ENCODE measurements at places on chromosomes 6 and 20.

DNA sequence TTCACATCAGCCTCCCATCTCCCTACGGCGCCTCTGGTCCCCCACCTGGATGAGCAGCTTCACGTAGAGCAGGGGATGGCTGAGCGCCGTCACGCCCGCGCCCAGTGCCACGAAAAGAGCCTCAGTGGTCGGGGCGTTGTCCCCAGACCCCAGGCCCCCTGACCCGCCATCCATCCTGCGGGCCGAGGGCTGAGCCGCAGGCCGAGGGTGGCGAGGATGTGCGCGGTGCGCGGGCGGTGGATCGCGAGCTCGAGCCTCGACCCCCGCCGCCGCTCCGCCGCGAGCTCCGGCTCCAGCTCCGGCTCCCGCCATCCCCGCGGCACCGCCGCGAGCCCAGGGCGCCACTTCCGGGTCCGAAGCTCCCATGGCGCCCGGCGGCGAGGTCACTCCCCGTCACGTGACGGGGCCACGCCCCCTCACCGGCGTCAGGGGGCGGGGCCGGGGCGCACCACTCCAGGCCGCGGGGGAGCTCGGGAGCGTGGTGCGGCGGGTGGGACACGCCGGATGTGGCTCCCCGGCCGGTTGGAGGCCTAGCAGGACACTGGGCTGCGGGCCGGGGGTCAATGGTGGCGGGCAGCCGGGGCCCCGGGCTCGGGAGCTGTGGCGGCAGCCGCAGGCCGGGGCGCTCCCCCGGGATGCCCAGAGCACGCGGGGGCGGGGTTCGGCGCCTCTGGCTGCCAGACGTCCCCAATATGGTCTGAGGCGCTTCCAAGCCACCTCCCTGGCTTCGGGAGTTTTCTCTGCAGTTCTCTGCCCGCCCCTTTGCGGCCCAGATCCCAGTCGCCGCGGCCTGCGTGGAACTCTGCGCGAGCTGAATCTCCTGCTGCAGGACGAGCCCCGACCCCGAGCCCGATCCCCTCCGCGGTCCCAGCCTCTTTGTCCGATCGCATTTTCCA lies at the start of gene MTCH1:
TSS of gene MTCH1 (minus strand) at position 389 of the 896 bp plus-strand sequence. CDS start at position 366, 23 bp downstream.
- DNase-seq = peak; percentile 89

GRCh38 chr6:13538084-13538483 lies 36.3 kb upstream of the SIRT5 start:
- peak; percentile 4 for DNase-seq

GRCh38 chr20:53999077-53999476 lies 71.3 kb downstream of the BCAS1 start:
- no peak for DNase-seq

- peak; percentile 66 for DNase-seq
Measured at GRCh38 chr6:129766959-129767728, 57.2 kb upstream of the ARHGAP18 start.

DNA sequence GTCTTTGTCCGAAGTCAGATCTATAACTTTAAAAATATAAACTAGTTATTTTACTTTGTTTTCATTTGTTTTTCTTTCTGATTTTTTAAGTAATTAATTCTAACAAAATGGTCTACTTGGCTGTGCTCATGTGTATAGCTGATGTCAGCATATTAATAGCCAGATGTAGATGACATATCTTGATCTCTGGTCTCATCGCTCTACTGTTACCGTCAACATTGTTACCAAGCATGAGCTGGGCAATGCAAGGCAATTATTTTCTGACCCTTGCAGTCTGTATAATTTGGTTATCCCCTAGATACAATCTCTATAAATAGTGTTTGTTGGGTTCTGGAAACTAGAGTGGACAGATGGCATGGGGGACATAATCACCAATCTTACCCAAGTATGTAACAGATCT lies 151.6 kb upstream of the PTPRK start:
- DNase-seq = no peak

DNA sequence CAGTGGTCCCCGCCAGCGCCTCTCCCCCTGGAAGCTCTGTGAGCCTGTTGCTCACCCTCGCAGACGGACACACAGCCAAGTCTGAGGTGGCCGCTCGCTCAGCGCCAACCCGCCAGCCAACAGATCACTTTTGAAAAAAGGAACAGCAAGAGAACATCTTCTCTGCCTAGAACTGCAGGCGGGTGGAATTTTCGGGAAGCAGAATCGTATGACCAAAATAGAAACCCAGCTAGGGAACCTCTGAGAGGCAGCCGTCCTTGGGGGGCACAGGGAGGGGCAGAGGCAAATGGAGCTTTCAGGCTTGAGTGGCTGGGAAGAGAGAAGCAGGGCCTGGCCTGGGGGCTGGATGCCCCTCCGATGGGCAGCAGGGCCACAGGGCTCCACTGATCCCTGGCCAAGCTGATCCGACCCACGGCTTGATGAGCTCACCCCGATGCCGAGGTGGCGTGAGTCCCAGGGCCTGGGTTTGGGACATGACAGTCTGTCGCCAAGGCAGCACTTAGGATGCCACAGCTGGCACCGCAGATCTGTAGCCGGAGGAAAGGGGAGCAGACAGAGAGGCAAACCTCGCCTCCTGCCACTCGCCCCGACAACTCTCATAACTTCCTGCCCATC lies 9.8 kb downstream of the NFATC2 start:
- no peak for DNase-seq

GRCh38 chr20:21518292-21518991 lies 4.6 kb upstream of the NKX2-2 start:
- DNase-seq = no peak

DNA sequence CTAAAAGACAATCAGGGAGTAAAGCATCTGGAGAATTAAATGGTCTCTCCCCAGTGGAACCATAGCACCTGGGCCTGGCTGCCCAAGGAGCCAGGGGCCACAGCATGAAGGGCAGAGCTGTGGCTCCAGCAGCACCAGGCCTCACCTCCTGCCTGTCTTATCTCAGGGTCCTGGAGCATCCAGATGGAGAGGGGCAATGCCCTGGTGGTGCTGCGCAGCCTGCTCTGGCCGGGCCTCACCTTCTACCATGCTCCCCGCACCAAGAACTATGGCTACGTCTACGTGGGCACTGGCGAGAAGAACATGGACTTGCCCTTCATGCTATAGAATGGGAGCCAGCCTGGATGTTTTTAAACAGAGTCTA lies 17.0 kb downstream of the MRPS18A start:
- DNase-seq = no peak

- no peak for DNase-seq
Measured at GRCh38 chr20:59831916-59832270, 101.5 kb downstream of the SYCP2 start.

DNA sequence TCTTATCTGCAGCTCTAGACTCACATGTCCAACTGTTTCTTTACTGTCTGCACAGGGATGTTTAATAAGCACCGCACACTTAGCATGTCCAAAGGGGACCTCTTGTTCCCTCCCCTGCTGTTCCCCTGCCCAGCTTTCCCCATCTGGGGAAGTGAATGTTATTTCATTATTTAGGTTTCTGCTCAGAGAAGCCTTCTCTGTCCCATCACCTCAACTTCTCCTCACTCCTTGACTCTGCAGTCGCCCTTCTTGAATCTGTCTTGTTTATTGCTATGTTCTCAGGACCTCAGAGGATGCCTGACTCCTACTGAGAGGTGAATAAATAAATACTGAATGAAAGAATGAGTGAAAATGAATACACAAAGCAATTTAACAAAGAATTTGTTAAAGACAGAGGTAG lies 121.0 kb downstream of the SASH1 start:
- no peak for DNase-seq

DNA sequence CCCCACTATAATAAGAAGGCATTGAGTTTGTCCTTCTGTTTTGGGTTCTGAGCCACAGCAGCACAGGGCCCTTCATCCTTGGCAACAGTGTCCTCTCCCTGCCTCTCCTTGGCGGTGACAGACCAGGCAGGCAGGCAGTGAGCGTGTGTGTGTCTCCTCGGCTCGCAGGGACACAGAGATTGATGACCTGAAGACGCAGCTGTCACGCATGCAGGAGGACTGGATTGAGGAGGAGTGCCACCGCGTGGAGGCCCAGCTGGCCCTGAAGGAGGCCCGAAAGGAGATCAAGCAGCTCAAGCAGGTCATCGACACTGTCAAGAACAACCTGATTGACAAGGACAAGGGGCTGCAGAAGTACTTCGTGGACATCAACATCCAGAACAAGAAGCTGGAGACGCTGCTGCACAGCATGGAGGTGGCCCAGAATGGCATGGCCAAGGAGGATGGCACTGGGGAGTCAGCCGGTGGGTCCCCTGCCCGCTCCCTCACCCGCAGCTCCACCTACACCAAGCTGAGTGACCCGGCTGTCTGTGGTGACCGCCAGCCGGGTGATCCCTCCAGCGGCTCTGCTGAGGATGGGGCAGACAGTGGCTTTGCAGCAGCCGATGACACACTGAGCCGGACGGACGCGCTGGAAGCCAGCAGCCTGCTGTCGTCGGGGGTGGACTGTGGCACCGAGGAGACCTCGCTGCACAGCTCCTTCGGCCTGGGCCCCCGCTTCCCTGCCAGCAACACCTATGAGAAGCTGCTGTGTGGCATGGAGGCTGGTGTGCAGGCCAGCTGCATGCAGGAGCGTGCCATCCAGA lies 24.0 kb downstream of the SDCBP2 start:
- no peak for DNase-seq

- DNase-seq = no peak
Measured at GRCh38 chr20:39206899-39207564, 244.9 kb downstream of the DHX35 start.

GRCh38 chr20:46631874-46632446 lies 19.3 kb downstream of the SLC13A3 start:
- no peak for DNase-seq

DNA sequence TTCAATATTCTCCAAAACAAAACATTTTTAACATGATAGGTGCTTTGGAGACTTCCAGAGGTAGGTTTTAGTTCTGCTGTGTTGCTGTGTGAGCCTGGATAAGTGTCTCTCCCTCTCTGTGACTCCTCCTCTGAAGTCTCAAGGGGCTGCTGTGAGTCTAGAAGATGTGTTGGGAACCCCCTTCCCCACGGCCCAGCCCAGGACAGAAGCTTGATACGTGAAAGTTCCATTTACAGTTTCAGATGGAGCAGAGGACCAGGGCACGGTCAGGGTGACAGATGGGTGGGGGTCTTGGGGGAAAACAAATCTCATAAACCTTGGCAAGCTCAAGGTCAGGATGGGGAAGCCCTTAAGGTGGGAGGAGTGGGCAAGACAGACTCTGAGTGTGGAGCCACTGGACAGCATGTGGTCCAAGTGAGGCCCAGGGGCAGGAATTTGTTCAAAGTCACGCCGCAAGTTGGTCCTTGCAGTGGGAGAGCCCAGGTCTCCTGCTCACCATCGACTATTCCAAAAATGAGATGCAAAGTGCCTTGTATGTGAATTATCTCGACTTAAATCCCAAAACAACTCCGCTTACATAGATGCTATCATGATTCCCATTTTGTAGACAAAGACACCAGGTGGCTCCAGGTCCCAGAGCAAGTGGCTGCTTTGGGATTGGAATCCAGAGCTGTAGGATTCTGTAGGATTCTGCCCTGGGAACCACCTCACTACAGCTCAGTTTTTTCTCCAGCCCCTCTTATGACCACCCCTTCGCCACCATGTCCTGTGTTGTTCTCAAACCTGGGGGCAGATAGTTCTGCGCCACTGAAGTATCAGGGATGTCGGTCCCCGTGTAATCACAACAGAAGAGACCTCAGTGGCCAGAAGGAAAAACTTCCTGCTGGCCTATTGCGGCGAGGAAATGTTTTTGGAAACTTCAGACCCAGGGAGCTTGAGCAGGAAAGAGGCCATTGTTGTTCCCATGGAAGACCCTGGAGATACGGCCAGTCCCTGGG lies 1.9 kb downstream of the TGM2 start:
- DNase-seq = no peak

DNA sequence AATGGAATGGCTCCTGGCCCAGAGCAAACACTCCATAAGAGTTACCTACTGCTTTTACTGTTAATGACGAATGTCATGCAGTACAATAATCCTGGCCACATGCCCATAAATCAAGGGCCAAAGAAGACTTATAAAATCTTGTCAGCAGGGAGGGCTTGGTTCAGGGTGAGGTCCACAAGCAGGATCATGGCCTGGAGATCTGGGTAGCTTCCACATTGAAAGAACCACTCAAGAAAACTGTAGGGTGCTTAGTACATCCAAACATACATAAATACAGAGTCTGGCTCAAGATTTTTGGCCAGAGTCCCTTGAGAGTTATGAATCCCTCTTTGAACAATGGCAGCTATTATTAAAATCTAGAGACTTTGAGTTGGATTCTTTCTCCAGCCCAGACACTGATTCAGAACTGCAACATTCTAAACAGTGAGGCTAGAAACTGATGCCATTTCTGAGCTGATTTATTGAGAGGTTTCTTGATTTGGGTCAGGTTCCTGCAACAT lies 188.7 kb downstream of the CDC5L start:
- DNase-seq = no peak

DNA sequence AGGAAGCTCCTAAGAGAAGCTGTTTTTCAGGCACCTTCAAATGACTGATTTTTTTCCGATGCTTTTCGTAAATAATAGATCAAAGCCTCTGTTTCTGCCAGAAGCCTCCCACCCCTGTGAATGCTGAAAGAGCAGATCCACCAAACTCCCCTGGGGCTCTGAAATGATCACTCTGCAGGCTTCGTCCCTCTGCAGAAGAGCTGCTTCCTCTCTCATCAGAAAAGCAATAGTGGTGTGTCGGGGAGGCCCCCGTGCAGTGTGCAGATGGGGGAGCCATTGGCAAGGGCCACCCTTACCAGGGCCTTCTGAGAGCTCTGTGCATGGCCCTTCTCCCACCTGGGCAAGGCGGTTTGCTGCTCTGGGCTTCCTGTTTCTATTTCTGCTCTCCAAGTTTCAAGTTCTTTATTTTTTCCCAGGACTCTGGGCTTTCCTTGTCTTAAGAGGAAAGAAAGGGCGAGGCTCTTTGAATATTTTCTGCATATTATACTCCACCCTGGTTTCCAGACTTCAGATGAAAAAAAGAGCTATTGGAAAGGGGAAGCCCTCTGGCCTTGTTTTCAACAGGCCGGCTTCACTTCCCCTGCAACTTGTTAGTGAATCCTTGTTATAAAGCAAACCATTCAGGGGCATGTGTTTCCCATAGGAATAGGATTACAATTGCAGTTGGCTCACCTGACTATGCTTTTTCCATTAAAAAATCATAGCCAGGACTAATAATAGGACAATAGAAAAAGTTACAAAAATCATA lies 155.2 kb downstream of the TTLL2 start:
- no peak for DNase-seq

- DNase-seq = no peak
Measured at GRCh38 chr6:63554782-63555181, 17.5 kb upstream of the LOC128125822 start.

DNA sequence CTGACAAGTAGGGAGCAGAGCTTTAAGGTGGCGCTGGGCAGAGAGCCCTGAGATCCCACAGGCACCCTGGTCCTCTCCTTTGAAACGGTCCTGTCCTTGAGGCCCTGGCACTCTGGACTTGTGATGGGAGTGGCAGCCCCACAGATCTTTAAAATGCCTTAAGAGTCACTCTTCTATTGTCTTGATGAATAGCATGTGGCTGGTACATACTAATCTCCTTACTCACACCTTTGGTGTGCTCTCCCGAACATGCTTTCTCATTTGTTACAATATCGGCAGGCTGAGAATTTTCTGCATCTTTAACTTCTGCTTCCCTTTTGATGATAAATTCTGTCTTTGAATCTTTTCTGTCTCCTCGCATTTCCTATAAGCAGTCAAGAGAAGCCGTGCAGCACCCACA lies 333.8 kb downstream of the TFAP2A start:
- no peak for DNase-seq

- no peak for DNase-seq
Measured at GRCh38 chr20:46207793-46208192, 89.7 kb downstream of the CD40 start.

All from CD4-positive, alpha-beta T cell treated with Interleukin-6 for 4 hours (primary cell).